ENCODE measurements at places on chromosomes 2 and 18.

DNA sequence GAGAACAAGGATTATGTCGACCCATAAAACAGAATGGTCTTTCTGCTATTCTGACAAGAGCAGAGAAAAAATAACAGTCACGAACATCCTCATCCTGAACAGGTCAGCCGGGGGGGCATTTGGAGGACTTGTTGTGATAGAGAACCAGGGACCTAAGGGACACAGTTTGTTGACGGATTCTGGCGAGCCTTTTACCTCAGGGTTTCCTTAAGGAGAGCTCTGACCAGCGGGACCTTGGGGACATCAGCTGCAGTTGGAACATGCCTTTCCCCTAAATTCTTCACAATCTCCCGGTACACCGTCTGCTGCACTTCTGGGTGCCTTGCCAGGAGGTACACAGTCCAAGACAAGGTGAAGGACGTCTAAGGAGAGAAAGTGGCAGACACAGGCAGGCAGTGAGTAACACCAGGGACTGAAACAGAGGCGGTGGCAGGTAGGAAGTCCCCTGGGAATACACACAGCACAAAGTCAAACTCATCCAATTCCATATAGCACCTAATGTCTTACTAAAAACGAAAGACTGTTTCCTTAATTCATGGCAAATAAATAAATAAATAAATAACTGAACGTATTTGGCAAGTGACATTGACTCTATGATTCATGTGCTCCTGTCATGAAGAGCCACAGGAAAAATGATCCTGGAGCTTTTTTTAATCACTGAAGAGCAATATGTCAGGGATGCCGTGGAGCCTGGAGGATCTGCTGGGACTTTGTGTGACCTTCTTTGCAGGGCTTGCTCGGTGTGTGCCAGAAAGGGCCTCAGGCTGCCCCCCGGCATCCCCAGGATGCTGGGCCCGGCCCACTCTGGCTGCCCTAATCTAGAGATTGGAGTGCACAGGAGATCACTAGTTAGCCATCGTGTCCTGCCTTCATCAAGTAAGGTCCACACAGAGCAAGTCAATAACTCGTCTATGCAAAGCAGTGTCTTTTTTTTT lies 24.7 kb downstream of the CYP27C1 start:
- no peak for DNase-seq

DNA sequence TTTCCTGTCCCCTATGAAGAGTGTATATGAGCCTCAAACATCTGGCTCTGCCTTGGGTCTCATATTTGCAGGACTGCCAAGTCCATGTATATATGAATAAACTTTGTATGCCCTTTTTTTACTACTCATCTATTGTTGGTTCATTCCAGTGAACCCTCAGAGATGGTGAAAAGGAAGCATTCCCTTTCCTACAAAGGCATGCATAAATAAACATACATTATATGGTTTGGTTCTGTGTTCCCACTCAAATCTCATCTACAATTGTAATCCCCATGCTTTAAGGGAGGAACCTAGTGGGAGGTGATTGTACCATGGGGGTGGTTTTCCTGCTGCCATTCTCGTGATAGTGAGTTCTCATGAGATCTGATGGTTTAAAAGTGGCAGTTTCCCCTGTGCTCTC lies 534.2 kb downstream of the SPAG16 start:
- no peak for DNase-seq

- DNase-seq, result no peak
These were observed 129.9 kb upstream of the HS6ST1 start for GRCh38 chr2:128448331-128449225.

GRCh38 chr18:62802523-62802922 lies 87.2 kb downstream of the PHLPP1 start:
- DNase-seq, result no peak

- DNase-seq, result no peak
These were observed 76.1 kb upstream of the AQP4 start for GRCh38 chr18:26941584-26941983.

DNA sequence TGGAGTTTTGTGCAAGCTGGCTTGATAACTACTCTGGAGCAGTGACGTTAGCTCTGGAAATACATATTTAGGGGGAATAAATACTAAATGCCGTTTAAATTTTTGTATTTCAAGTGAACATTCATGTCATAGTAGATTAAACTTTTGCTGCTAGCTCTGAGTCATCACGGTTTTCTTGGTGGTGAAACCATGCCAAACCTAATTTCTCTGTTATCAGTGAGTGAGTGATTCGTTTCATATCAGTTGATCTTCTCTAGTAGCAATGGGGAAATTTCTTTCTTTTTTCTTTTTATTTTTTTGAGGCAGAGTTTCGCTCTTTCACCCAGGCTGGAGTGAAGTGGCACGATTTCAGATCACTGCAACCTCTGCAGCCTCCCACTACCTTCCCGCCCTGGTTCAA lies 211.1 kb downstream of the PTPRM start:
- DNase-seq, result no peak

DNA sequence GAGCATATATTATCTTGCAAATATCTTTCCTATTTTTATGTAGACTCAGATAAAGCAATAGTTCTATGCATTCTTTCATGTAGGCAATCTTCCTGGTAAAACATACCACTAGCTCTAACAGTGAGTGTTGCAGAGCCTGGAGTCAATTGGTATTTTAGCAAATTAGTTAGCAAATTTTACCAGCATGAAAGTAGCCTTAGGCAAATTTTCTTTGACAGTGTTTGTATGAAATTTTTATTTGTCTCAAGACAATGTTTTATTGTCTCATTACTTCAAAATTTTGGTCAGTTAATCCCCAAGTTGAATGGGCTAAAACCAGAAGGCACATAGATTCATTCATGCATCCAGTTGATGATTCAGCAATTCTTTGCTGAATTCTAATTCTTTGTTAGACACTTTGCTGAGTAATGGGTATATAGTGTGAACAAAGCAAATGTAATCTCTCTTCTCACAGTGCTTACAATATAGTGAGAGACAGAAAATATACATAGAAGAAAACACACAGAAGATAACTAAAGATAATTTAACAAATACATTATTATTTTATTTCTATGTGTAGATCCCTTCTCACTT lies 27.1 kb downstream of the SLC38A11 start:
- DNase-seq, result no peak

DNA sequence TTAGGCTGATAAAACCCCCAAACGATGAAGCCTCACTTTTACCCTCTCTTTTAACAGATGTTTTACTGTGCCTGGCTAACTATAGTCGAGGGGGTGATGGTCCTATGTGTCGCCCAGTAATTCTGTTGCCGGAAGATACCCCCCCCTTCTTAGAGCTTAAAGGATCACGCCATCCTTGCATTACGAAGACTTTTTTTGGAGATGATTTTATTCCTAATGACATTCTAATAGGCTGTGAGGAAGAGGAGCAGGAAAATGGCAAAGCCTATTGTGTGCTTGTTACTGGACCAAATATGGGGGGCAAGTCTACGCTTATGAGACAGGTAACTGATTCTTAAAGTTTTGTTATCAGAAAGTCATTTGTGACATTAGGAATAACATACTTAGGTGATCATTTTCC lies 20.4 kb downstream of the MSH6 start:
- no peak for DNase-seq

GRCh38 chr2:12416600-12416999 lies 300.1 kb upstream of the TRIB2 start:
- DNase-seq, result peak; percentile 50

DNA sequence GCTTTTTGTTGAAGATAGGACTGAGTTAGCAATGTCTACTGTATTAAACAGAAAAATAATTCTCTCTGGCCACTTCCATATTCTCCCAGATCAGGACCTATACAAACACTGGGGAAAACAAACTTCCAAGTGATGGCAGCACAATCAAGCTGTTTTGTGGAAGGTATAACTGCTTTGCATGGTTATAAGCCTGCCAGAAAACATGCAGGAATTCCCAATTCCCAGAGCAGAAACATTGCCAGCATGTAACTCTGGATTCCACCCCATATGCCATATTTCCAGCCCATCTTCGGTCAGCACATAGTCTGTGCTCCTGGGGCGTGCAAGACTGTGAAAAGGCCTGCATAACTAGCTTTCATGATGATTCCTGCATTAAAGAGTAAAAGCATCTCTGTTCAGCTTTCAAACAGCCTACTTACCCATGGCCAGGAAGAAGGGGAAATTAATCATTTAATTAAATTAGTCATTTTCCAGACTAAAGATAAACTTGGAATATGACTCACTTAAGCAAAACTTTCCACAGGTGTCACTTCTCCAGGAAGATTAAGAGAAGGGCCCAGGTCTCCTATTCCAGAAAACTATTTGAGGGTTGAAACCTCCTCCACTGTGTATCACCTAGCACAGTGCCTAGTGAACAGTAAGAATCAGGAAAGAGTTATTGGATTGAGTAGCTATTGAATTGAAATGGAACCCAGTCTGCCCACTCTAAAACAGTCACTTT lies 280.5 kb downstream of the NRXN1 start:
- no peak for DNase-seq

DNA sequence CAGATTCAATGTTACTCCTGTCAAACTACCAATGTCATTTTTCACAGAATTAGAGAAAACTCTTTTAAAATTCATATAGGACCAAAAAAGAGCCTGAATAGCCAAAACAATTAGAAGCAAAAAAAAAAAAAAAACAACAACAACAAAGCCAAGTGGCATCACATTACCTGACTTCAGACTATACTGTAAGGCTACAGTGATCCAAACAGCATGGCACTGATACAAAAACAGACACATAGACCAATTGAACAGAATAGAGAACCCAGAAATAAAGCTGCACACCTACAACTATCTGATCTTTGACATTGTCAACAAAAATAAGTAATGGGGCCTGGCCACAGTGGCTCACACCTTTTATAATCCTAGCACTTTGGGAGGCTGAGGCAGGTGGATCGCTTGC lies 53.2 kb downstream of the TAF4B start:
- DNase-seq, result no peak

DNA sequence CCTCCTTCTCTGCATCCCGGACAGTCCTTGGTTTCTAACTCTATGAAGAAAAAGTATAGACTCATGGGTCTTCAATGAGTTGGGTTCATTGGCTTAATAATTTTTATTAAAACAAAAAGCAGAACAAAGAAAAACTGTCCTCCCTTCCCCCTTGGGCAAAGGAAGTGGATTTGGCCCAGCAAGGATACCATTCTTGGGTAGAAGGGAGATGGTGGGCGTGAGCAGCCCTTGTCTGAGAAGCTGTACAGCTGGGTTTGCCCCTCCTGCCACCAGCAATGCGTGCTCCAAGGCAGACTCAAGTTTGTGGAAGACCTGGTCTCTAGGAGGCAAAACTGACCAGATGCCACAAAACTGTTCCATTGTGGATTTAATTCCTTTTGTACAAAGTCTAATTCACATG lies 12.7 kb downstream of the PCARE start:
- DNase-seq, result no peak

- no peak for DNase-seq
These were observed 162.4 kb upstream of the SESTD1 start for GRCh38 chr2:179427065-179427464.

DNA sequence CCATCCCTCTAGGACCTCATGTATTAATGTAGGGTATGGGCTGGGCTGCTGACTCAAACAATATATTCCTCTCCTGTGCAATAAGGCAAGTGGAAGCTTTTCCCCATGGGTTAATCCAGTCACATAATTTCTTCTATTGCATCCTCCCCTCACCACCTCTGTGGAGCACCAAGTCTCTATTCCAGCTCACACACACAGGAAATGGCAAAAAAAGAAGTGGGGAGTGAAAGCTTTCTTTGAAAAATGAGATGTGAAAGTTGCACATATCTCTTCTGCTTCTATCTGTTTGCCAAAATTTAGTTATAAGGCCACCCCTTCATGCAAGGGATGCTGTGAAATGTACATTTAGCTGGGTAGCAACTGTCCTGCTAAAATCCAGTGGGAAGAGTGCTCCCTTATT lies 121.3 kb downstream of the CDC42EP3 start:
- no peak for DNase-seq

DNA sequence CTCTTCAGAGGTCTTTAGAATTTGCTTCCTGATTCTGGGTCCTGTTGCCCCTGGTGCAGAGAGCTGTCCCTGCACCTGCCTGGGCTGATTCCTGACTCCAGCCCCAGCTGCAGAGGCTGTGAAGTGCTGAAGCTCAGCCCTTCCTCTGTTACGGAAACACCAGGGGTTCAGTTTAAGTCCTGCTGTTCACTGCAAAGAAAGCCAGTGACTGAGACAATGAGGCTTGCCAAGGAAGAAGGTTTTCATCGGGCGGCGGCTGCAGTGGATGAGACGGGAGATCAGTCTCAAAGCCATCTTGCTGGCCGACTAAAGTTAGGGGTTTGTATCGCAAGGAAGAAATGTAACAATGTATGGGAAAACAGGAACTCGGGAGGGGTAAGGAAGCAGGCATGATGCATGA lies 142.4 kb upstream of the ZNF236 start:
- no peak for DNase-seq

- DNase-seq, result no peak
These were observed 11.7 kb downstream of the DOK1 start for GRCh38 chr2:74566076-74566753.

GRCh38 chr2:118048401-118048800 lies 34.5 kb upstream of the CCDC93 start:
- DNase-seq, result no peak

DNA sequence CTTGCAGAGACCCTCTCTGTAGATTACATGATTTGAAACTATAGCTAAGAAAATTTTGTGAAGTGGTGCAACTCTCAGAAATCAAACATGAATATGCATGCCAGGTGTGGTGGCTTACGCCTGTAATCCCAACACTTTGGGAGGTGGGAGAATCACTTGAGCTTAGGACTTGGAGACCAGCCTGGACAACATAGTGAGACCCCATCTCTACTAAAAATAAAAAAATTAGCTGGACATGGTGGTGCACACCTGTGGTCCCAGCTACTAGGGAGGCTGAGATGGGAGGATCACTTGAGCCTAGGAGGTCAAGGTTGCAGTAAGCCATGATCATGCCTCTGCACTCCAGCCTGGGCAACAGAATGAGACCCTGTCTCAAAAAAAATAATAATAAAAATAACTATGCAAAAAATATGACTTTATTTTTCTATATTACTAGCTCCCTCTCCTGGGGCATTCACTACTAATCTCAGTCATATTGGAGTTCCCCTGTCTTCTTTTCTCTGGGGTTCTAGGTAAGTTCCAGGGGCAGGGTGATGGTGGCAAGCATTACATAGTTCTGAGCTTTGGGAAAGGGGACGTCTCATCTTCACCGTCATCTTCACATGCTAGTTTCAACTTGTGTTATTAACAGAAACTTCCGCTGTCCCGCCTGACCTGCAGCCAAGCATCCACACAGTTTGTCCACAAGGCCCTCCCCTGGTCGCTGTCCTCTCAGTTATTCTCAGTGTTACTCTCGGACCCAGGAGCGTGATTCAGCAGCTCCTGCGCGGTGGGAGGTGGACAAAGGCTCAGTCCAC lies 96.8 kb upstream of the MBOAT2 start:
- DNase-seq, result no peak

- DNase-seq, result no peak
These were observed 67.9 kb downstream of the EIPR1 start for GRCh38 chr2:3309496-3310355.

- DNase-seq, result no peak
These were observed 77.9 kb downstream of the CABLES1 start for GRCh38 chr18:23213200-23213599.

Measured in stimulated activated CD4-positive, alpha-beta T cell treated with anti-CD3 and anti-CD28 coated beads, TNF-alpha, amount 100 ng/mL, for 24 hours (primary cell).